Aorta (tissue), 5 donors: ENCODE measurements at places on chromosomes 2 and 18. TPM values are rescaled to one million over a fixed set of nuclear protein-coding genes. Genes with fewer than 3 reads are reported as not detected.

The RPL31 gene
- polyA plus RNA-seq = 7,651 TPM

The EGR4 gene
- not detected for polyA plus RNA-seq

DNA sequence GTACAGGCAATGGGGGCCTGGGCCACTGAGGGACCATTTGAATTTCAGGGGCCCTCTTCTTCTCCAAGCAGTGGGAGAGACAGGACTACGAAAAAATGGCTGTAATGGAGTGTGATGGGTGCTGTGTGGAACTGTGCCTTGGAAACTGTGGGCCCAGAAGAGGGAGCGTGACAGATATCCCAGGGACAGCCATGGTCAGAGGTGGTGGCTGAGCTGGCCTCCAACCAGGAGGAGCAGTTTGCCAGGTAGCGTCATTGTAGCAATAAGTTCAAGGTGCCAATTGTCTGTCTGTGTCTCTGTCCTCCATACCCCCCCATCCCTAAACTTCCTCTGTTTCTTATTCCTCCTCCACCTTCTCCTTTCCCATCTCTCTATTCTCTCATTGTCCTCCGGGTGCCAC lies 15.3 kb downstream of the THNSL2 start:
- no peaks in the 10 kb centered on the region for H3K27me3 ChIP-seq
- no peaks in the 10 kb centered on the region for H3K36me3 ChIP-seq
- H3K27ac ChIP-seq = no peak overlapping the region
- H3K4me3 ChIP-seq = no peak overlapping the region
- no peak for DNase-seq
- H3K4me1 ChIP-seq = no peaks in the 10 kb centered on the region

GRCh38 chr2:52145005-52145404 lies 1113.1 kb upstream of the NRXN1 start:
- no peaks in the 10 kb centered on the region for H3K4me1 ChIP-seq
- no peak for DNase-seq
- no peak overlapping the region for H3K27ac ChIP-seq
- H3K36me3 ChIP-seq = no peaks in the 10 kb centered on the region
- H3K4me3 ChIP-seq = no peak overlapping the region

- H3K4me1 ChIP-seq = no peaks in the 10 kb centered on the region
- H3K36me3 ChIP-seq = no peaks in the 10 kb centered on the region
- no peak overlapping the region for H3K27ac ChIP-seq
- no peak for DNase-seq
- H3K27me3 ChIP-seq = no peaks in the 10 kb centered on the region
Measured at GRCh38 chr18:6865251-6865650, 135.7 kb downstream of the ARHGAP28 start.

- DNase-seq = no peak
- no peaks in the 10 kb centered on the region for H3K4me1 ChIP-seq
- no peaks in the 10 kb centered on the region for H3K27me3 ChIP-seq
Measured at GRCh38 chr2:106523976-106524665, 37.0 kb downstream of the CD8B2 start.

- H3K27ac ChIP-seq = no peak overlapping the region
- H3K4me3 ChIP-seq = no peak overlapping the region
- no peak for DNase-seq
- H3K36me3 ChIP-seq = peaks cover 8% of the 10 kb centered on the region
Measured at GRCh38 chr2:135169900-135170753, 118.0 kb downstream of the RAB3GAP1 start.
